ENCODE measurements at places on chromosomes 13 and 19. TPM values are rescaled to one million over a fixed set of nuclear protein-coding genes. Genes with fewer than 3 reads are reported as not detected.

KIR2DL3 gene
- 11.7 TPM for total RNA-seq

DNA sequence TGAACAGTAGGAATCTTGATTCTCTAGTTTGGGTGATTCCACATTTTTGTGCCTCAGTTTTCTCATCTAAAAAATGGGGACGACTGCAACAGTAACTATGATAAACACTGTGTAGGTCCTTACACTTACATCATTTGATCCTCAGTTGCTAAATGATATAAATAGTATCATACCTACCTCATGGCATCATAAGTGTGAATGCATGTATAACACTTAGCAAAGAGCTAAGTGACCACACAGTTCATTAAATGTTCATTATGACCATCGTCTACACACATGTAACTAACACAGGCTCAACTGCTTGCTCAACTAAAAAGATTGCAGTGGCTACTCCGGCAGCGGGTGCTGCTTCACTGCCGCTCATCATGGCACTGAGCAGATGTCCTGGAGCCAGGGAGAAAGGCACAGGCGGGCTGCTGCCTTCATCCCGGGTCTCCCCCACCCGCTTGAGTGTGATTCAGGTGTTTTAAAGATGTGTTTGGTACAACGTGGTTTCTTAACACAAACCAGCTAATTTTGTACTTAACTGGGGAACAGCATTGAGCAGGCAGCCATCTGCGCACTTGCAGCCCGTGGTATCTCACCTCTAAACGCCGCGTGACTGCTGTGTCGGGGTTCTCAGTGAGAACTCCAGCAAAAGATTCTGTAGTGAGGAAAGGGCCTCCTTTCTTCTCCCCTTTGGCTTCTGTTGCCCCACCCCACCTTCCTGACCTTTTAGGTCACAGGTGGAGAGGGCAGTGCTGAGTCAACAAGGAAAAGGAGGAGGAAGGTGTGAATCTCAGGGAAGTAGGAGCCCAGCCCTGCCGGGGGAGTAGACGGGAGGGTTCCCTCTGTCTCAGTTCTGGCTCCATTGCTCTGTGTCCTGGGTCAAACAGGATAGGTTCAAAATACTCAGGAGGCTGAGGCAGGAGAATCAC, 11.7 kb upstream of the ACTN4 start:
- no peak for DNase-seq

GRCh38 chr13:87680298-87680697, 9.1 kb downstream of the SLITRK5 start:
- DNase-seq, result no peak

- DNase-seq, result peak; percentile 64
These were observed 169.0 kb downstream of the TBC1D4 start for GRCh38 chr13:75312884-75313520.

GRCh38 chr19:38650172-38650775, 2.8 kb downstream of the ACTN4 start:
- no peak for DNase-seq

GJB6 gene
- total RNA-seq, result 0.62 TPM

TTC9B gene
- total RNA-seq, result not detected

- no peak for DNase-seq
These were observed 3.8 kb upstream of the ALOX5AP start for GRCh38 chr13:30731361-30732045.

SERPINE3 gene
- total RNA-seq, result not detected

DNA sequence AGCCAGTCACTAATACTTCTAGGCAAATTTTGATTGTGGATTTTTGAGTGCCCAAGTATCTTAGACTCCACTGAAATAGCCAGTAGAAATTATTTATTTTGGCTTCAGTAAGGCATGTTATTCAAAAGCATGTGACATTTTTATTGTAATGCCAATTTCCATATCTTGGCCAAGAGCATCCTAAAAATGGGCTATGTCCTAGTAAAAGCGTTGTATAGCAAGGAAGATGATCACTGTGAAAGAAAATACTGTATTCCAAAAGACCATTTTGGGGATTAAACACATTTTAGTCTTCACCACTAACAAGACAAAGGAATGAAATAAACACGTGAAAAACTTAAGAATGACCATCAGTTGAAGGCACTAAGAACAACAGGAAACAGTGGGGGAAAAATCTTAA, 149.1 kb downstream of the NUFIP1 start:
- DNase-seq, result no peak

DNA sequence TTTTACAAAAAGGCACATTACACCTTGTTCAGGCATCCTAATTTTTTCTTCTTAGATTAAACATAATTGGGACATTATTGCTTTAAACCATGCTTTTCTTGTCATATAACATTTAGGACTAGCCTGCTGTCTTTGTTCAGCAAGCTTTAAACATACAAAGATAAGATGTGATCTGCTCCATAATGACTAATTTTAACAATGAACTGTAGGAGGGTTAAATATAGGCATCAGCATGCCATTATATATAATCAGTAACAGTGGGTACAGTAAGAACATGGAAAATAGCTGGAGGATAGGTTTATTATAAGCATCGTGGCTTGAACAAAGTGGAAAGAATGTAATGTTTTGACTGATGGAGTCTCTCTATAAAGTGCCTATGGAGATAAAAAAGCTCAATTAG, 661.7 kb downstream of the SLITRK6 start:
- DNase-seq, result no peak

CYP4F11 gene
- not detected for total RNA-seq

TPTE2 gene
- 0.19 TPM for total RNA-seq

ZNF888 gene
- 6.5 TPM for total RNA-seq

DNA sequence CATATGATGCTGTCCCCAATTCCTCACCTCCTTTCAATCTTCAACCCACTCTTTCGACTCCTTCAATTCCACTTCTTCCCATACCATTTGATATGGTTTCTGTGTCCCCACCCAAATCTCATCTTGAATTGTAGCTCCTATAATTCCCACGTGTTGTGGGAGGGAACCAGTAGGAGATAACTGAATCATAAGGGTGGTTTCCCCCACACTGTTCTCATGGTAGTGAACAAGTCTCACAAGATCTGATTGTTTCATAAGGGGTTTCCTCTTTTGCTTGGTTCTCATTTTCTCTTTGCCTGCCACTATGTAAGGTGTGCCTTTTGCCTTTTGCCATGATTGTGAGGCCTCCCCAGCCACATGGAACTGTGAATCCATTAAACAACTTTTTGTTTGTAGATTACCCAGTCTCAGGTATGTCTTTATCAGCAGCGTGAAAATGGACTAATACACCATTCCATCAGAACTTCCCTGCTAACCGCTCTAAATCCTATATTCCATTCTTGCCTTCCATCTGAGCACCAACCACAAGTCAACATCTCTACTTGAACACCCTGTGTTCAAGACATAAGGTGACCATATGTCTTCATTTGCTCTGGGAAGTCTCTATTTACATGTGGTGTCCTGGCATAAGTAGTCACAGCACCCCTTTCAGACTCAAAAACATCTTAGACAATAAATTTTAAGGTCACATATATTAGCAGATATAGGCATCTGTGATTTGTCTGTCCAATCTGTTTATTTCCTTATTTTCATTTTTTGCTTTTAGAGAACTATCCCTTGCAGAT, 122.9 kb downstream of the TSHZ3 start:
- DNase-seq, result no peak

DNA sequence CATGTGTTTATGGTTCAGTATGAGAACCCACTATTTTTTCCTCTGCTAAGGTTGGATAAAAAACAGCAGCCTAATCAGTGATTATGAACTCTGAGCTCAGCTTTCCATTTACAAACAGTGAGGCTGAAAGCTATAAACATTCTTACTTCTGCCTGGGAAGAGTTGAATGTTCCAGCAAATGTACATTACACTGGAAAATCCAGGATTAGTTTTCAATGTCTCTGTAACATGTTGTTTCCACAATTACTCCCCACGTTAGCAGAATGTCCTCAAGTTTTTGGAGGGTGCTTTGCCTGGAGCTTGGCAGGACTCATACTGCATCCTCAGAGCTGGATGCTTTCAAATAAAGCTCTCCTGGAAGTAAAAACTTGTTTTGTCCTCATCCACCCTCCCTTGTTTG, 150.4 kb downstream of the POSTN start:
- DNase-seq, result no peak

DNA sequence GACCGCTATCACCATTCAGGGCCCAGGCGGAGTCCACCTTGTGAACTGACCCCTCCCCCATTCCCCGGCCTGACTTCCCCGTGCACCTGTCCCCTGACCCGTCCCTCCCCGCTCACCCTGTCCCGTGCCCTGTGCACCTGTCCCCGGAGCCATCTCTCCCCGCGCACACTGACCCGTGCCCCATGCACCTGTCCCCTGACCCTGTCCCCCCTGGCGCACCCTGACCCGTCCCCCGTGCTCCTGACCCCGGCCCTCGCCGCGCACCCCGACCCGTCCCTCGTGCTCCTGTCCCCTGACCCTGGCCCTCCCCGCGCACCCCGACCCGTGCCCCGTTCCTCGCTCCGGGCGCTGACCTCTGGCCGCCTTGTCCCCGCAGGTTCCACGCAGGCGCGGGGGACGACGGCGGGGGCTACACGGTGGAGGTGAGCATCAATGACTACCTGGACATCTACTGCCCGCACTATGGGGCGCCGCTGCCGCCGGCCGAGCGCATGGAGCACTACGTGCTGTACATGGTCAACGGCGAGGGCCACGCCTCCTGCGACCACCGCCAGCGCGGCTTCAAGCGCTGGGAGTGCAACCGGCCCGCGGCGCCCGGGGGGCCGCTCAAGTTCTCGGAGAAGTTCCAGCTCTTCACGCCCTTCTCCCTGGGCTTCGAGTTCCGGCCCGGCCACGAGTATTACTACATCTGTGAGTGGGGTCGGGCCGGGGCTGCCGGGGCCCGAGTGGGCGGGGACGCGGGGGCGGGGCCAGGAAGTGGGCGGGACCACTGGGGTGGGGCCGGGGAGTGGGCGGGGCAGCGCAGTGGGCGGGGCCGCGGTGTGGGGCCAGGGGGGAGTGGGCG, 9.7 kb downstream of the EFNA2 start:
- DNase-seq, result no peak

DNA sequence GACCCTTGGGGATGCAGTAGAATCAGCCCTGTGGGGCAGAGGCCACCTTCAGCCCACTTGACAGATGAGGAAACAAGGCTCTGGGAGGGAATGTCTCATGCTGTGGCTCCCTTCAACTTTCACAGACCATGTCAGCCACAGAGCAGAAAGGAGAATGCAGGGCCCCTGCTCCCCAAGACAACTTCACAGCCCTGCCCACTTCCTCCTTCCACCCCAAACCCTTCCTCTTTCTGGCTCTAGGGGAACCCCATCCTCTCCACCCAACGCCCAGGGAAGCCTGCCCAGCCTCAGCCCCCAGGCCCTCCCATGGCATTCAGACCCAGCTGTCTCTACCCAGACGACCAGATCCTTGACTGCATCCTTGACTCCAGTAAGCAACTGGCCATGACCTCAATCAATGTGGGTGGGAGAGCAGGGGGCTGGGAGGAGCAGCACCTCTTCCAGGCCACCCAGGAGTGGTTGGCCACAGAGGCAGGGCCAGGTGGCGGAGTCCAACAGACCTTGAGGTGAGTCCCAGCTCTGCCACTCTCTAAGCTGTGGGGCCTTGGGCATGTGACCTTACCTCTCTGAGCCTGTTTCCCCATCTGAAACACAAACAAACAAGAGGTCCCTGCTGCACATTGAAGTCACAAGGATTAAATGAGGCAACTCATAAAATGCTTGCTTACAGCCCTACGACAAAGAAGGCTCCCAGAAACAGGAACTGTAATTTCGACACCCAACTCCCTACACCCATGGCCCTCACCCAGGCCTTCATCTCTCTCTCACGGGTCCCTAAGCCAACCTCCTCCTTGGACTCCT, 15.8 kb downstream of the DEDD2 start:
- DNase-seq, result peak; percentile 87

DNA sequence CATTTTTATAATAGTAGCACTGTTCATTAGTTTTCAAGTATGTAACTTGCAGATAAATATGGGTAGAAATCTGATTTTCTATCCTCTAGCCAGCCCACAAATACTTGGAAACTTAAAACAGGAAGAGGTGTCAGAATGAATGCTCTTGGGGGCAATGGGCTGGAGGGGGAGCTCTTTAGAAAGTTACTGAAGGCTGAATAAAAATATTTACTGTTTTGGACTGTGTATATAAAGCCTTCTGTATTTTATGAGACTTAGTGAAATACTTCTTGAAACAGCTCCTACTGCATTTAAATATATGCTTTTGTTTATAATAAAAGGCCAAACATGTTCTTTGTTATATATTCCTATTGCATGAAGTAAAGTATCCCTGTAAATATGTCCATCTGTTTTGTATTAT, 138.8 kb downstream of the RGCC start:
- no peak for DNase-seq

ALKBH7 gene
- 29.2 TPM for total RNA-seq

DNA sequence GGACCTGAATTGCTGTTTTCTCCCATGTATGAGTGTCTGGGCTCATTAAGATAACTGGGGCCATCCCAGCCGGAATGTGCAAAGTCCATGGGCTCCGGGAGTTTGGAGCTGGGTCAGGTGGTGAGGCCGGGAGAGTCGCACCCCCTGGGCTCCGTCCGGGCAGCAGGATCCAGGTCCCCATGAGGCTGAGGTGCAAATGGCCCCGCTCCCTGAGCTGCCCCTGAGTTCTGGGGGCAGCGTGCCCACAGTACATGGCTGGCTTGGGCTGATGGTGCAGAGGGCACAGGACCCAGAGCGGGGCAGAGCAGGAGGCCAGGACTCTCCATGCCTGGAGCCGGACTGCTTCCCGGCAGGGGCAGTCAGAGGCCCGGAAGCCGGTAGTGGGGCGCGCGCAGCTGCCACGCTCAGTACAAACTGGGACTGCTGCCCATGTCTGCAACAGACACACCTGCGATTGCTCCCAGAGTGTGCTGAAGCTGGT, 136.0 kb downstream of the KDM4B start:
- no peak for DNase-seq

- no peak for DNase-seq
These were observed 53.8 kb downstream of the ESD start for GRCh38 chr13:46743191-46743590.

DNA sequence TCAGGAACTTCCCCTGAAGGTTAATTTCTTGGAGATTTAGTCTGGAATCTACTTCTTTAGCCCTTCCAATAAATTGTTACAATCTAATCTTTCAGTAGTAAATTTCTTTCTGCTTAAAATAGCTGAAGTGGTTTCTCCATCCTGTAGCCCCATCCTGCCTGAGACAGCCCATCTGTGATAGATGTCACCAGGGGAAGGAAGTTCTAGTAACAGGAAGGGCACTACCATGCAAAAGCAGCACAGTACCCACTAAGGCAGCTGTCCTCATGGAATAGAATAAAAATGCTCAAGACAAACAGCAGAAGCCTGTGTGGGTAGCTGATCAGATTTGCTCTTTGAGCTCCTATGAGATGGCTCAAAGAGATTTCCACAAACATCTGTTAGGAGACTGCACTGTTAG, 1036.5 kb downstream of the SLITRK5 start:
- no peak for DNase-seq

DNA sequence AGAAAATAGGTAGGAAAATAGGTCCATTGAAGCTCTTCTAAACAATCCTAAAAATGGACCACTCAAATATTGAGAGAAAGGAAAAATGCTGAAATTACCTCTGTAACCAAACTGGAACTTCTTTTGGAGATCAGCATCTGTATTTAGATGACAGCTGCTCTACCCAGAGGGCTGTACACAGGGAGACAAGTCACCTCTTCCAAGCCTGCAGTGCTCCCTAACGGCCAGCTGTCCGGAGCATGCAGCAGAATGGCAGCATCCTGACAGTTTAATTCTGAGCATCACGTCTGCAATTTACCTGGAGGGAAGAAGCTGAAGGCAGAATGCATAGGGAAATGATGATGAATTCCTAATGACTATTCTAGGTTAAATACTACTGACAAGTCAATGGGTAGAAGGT, 62.8 kb upstream of the DIAPH3 start:
- DNase-seq, result no peak

GRCh38 chr19:33379151-33379829, 5.8 kb downstream of the CEBPG start:
- DNase-seq, result peak; percentile 53

GRCh38 chr13:87536499-87536898, 134.7 kb upstream of the SLITRK5 start:
- no peak for DNase-seq

FSD1 gene
- 16.0 TPM for total RNA-seq

OR7G2 gene
- total RNA-seq, result not detected

Data from natural killer cell treated with Interleukin-12 subunit alpha and Interleukin-12 subunit beta and Interleukin-15 and Interleukin-18, amount 100 ng/mL, for 72 hours (primary cell).